Hepatocyte (in vitro differentiated cells): ENCODE measurements at places on chromosomes 7 and 10.

DNA sequence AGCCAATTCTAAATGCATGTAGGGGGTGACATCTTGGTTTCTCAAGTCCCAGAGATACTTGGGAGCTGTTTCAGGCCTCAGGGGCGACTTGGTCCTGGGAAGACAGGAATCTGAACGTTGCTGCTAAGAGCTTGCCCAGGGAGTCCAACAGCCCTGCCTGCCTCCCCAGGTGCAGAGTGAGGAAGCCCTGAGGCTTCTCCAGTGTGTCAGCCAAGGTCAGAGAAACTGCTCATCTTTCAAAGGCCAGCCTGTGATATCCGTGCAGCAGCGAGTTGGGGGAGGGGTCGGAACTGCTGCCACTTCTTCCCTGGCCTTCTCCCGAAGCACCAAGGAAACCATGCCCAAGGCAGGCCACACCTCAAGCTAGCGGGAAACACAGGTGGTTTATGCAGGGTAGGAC is 9.7 kb downstream of the GDF2 start:
- DNase-seq: no peak
- peaks cover 5% of the 10 kb centered on the region for H3K4me1 ChIP-seq
- no peaks in the 10 kb centered on the region for H3K36me3 ChIP-seq
- no peaks in the 10 kb centered on the region for H3K27me3 ChIP-seq

- H3K27ac ChIP-seq: no peak overlapping the region
Observed at GRCh38 chr10:36097696-36098095, 455.6 kb upstream of the FZD8 start.

DNA sequence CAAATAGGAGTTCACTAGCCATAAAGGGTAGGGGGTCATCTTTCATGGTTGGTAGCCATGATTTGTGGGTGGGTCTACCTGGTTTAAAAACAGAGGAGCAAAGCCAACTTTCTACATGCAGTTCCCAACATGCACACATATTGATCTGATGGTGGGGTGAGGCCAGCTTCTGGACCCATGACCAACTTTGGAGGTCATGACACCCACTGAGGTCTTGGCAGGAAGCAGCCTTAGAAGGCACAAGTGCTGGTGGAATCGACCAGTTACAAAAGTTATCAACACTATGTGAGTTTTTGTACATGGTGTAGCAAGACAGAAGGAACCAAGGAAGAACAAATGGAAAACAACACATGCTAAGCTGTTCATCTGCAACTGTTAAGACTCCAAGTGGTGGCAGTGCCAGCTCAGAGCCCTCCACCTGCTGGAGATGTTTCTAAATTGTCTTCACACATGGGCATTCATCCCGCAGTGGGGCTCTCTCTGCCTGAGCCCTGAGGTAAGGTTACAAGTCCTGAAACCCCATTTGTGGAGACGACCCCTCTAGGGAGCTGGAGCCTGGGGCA is 101.1 kb upstream of the TCF7L2 start:
- H3K36me3 ChIP-seq: no peaks in the 10 kb centered on the region
- no peak for DNase-seq
- H3K27ac ChIP-seq: no peak overlapping the region
- peaks cover 1% of the 10 kb centered on the region for H3K4me1 ChIP-seq
- no peaks in the 10 kb centered on the region for H3K27me3 ChIP-seq

GRCh38 chr10:11893749-11894278 is 70.7 kb downstream of the PROSER2 start:
- peaks cover 7% of the 10 kb centered on the region for H3K4me1 ChIP-seq
- H3K4me3 ChIP-seq: no peak overlapping the region
- no peaks in the 10 kb centered on the region for H3K36me3 ChIP-seq

- no peaks in the 10 kb centered on the region for H3K27me3 ChIP-seq
- no peak for DNase-seq
- H3K36me3 ChIP-seq: no peaks in the 10 kb centered on the region
- H3K4me3 ChIP-seq: no peak overlapping the region
- no peaks in the 10 kb centered on the region for H3K4me1 ChIP-seq
- H3K27ac ChIP-seq: no peak overlapping the region
Observed at GRCh38 chr10:74728225-74728624, 98.2 kb upstream of the KAT6B start.

DNA sequence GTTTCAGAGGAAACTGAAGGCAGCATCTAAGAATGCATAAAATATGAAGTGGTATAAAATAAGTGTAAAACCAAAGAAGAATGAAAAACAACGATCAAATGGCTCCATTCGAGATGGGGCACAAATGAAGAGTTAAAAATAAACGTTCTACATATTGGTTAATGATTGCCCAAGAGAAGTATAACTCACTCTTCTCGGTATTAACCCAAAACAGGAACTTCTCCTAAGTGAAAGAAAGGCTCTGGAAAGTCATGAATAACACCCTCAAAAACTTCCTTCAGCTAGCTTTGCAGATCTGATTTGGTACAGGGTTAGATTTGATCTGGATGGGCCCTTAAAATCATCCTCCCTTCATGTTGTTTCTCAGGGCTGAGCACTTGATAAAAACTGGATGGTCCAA is 94.3 kb upstream of the ADO start:
- no peak overlapping the region for H3K4me3 ChIP-seq
- H3K4me1 ChIP-seq: no peaks in the 10 kb centered on the region
- H3K27me3 ChIP-seq: no peaks in the 10 kb centered on the region
- H3K36me3 ChIP-seq: no peaks in the 10 kb centered on the region

DNA sequence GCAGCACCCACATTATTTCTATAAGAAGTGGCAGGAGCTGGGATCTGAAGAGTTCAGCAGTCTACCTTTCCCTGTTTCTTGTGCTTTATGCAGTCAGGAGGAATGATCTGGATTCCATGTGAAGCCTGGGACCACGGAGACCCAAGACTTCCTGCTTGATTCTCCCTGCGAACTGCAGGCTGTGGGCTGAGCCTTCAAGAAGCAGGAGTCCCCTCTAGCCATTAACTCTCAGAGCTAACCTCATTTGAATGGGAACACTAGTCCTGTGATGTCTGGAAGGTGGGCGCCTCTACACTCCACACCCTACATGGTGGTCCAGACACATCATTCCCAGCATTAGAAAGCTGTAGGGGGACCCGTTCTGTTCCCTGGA is 874 bp upstream of the RBP3 start:
- DNase-seq: no peak
- H3K4me1 ChIP-seq: peaks cover 7% of the 10 kb centered on the region
- H3K27ac ChIP-seq: peak overlapping the region; percentile 17
- H3K4me3 ChIP-seq: no peak overlapping the region
- no peaks in the 10 kb centered on the region for H3K27me3 ChIP-seq

DNA sequence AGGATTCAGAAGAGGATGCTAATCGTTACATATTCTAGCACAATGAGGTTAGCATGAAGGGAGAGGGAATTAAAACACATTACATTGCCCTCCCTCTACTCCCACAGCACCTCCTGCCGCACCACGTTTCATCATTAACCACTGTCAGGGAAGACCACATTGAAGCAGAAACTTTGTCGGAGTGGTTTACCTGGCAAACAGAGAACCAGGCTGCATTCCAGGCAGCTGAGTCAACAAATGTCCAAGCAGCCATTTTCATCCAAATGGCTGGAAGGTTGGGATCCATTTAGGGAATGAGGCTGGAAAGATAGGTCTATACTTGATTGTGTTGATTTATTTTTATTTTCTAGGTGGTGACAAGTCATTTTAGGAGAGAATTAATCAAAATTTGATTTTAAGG is 273.6 kb downstream of the DYNC1I1 start:
- H3K4me1 ChIP-seq: no peaks in the 10 kb centered on the region
- no peaks in the 10 kb centered on the region for H3K36me3 ChIP-seq
- H3K4me3 ChIP-seq: no peak overlapping the region
- H3K27me3 ChIP-seq: no peaks in the 10 kb centered on the region
- no peak overlapping the region for H3K27ac ChIP-seq

- no peaks in the 10 kb centered on the region for H3K27me3 ChIP-seq
- no peak for DNase-seq
- no peaks in the 10 kb centered on the region for H3K36me3 ChIP-seq
- H3K4me3 ChIP-seq: no peak overlapping the region
- no peak overlapping the region for H3K27ac ChIP-seq
Observed at GRCh38 chr10:114811862-114812261, 9.7 kb upstream of the FHIP2A start.
